Nasal cavity respiratory epithelium epithelial cell of viscerocranial mucosa (primary cell): ENCODE measurements at places on chromosomes 5 and 9. TPM values are rescaled to one million over a fixed set of nuclear protein-coding genes. Genes with fewer than 3 reads are reported as not detected.

Gene PRRX2
- under 0.01 and 0.14 TPM in 2 replicates for total RNA-seq

Gene PTPN3
- 35.2 and 37.9 TPM in 2 replicates for total RNA-seq

Gene FSTL4
- 0.28 and 0.34 TPM in 2 replicates for total RNA-seq

Gene MEIKIN
- not detected in 2 replicates for total RNA-seq

Gene TRIM36
- 0.71 and 1.4 TPM in 2 replicates for total RNA-seq

Gene PRLR
- total RNA-seq: under 0.01 and 0.07 TPM in 2 replicates

Gene ZNF658
- total RNA-seq: 5.1 and 6.8 TPM in 2 replicates

Gene SLC45A2
- total RNA-seq: 0.14 TPM in 1 of 2 replicates, not detected in the other

Gene ASTN2
- 0.34 and 2.0 TPM in 2 replicates for total RNA-seq

Gene DMGDH
- total RNA-seq: 3.1 and 14.0 TPM in 2 replicates

Gene ZNF366
- total RNA-seq: not detected in 2 replicates

Gene SPARC
- 7.9 and 78.7 TPM in 2 replicates for total RNA-seq

Gene SLC22A4
- total RNA-seq: 0.68 and 0.71 TPM in 2 replicates

Gene GLDC
- 0.07 and 2.4 TPM in 2 replicates for total RNA-seq

Gene TNFSF15
- 0.34 and 2.8 TPM in 2 replicates for total RNA-seq

Gene FLT4
- under 0.01 TPM in 1 of 2 replicates, not detected in the other for total RNA-seq
